Transverse colon (tissue), 4 donors: ENCODE measurements at places on chromosomes 12 and 14. TPM values are rescaled to one million over a fixed set of nuclear protein-coding genes. Genes with fewer than 3 reads are reported as not detected.
A peak's percentile ranks its signal among the peaks of the same experiment; 100 is the strongest.

DNA sequence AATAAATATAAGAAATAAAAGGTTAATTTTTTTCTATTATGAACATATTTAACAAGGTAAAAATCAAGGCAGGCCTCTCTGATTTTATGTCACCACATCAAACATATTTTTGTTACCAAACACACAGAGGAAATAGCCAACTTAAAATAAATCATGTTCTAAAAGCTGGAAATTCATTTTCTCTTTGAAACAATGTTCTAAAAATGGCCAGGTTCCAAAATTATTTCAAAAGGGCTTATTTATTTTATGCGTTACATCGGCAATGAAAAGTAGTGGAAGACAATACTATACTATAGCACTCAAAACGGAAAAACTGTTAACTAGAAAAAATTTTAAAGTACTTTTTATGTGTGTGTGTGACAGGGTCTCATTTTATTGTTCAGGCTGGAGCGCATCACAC is 24.0 kb upstream of the RASSF8 start:
- DNase-seq = no peak

- DNase-seq = no peak
These were observed 3.6 kb downstream of the NAP1L1 start for GRCh38 chr12:76080729-76081415.

DNA sequence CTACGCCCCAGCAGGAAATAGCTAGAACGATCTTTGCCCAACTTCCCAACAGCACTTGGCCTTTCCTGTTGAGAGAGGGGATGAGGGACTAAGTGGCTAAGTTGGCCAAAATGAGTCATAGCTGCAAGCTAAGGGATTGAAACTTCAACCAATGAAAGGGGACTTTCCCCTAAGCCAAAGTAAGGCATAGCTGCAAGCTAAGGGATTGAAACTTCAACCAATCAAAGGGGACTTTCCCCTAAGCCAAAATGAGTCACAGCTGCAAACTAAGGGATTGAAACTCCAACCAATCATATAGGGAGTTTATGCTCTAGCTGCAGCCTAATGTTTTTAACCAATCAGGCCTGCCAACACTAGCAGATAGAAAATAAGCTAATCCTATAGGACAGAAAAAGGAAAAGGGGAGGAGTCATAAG is 100.5 kb upstream of the SSTR1 start:
- no peak for DNase-seq

DNA sequence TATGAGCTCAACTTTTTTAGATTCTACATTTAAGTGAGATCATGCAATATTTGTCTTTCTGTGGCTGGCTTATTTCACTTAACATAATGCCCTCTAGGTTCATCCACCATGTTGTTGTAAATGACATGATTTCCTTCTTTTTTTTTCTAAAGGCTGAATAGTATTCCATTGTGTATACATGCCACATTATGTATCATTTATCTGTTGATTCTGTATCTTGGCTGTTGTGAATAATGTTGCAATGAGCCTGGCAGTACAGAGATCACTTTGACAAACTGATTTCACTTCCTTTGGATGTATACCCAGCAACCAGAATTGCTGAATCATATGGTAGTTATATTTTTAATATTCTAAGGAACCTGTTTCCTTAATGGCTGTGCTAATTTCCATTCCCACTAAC is 19.1 kb downstream of the FBXW8 start:
- no peak for DNase-seq

DNA sequence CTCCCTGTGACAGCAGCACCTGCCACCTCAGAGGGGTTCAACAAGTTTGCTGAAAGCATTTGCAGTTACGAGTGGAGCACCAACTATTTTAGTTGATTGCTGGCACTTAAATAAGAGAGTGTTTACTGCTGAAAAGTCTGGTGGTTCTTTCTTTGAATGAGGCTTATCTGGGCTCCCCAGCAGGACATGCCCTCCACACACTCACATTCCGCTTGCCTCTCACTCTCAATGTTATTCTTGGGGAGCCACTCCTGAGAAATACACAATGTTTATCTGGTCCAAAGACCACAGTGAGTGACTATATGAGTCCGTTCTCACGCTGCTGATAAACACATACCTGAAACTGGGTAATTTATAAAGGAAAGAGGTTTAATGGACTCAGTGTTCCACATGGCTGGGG is 31.9 kb downstream of the NT5DC3 start:
- no peak for DNase-seq

DNA sequence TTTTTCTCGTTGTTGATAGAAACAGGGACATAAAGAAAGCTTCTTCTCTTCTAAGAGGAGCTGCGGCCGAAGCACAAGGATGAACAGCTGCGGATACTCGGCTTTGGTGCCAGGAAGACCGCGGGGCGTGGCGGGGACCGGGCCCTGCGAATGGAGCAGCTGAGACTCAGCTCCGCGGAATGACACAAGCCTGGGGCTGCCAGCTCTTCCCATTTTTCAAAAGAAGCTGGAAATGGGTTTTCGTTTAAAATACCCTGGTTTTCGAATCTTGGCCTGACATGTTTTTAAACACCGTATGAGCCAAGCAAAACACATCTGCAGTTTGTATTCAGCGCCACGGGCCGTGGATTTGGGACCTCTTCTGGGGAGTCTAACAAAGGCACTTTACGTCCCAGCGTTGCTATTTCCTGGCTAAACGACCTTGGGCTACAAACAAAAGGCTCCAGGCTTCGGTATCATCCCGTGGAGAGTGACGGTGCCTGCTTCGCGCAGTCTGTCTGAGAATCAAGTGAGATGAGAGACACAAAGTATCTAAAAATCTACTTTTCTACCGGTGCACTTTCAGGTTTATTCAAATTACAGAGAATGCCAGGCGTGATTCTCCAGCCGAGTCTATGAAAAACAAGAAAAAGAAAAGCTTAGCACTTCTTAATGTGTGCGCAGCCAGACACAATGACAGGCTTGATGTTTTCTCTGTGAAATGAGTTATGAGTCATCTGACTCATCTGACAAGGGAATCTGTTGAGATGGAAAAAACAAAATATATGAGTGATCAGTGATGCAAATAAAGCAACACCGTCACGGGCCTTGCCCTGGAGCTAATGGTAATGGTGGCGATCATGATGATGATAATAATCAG is 114.0 kb upstream of the TMEM132D start:
- DNase-seq = no peak

- DNase-seq = no peak
These were observed 117.7 kb upstream of the GARIN2 start for GRCh38 chr14:67071506-67071905.

DNA sequence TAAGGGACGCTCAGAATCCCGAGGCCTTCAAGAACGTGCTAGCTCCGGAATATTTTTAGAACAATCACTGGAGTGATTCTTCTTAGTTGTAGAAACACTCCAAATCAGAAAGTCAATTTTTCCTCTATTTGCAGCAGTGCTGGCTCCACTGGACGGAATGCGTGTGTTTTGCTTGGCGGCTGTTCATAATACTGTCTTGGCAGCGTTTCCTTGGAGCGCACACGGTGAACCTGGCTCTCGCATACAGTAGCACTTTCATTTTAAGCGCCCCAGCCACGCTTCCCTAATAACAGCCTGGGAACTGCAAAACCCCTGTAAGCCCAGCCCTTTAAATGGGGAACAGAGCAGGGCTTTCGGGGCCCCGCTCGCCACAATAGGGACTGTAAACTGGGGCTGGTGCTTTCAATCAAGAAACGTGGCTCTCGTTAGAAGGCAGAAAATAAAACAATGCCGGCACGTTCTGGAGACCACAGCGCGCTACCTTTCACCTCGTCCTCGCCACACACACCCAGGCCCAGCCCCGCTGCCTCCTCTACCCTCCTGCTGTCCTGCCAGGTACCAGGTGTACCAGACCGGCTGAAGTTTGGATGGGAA is 79.9 kb downstream of the BCL11B start:
- peak; percentile 52 for DNase-seq

GRCh38 chr12:21541773-21542172 is 15.7 kb downstream of the SPX start:
- DNase-seq = no peak

- no peak for DNase-seq
These were observed 121.9 kb downstream of the DNAI7 start for GRCh38 chr12:25072906-25073650.

- no peak for DNase-seq
These were observed 425.7 kb upstream of the PRICKLE1 start for GRCh38 chr12:43015090-43015737.

DNA sequence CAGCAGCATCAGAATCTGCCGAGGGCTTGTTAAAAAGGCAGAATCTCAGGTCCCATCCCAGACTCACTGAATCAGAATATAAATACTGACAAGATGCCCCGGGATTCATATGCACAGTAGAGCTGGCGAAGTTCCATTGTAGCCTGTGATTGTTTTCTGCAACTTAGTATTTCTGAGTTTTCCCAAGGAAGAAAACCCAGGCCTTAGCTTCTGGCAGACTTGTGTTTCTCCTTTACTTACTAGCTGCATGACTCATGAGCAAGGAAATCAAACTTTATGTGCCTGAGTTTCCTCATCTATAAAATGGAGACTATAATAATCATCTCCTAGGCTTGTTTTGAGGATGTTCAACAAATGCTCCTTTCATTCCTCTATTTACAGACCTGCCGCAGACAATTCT is 278.5 kb upstream of the PLEKHG7 start:
- no peak for DNase-seq

GRCh38 chr14:103332143-103332919 is 1.7 kb upstream of the EIF5 start:
- no peak for DNase-seq

DNA sequence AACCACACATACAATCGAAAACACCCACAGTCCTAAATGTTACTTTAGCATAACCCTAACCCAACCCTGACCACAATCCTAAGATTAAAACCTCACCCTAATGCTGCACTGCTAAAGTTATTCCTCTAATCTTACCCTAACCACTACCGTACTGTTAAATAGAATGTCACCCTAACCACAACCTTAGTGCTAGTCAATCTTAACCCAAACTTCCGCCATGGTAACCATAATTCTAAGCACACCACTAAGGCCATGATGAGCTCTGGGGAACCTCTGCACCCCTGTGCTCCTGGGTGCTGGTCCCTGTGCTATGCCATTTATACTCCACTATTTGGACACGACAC is 38.0 kb downstream of the LTBP2 start:
- DNase-seq = no peak

GRCh38 chr12:31466768-31467167 is 124.2 kb downstream of the DENND5B start:
- DNase-seq = no peak

GRCh38 chr12:64756376-64756775 is 2.8 kb downstream of the GNS start:
- no peak for DNase-seq

DNA sequence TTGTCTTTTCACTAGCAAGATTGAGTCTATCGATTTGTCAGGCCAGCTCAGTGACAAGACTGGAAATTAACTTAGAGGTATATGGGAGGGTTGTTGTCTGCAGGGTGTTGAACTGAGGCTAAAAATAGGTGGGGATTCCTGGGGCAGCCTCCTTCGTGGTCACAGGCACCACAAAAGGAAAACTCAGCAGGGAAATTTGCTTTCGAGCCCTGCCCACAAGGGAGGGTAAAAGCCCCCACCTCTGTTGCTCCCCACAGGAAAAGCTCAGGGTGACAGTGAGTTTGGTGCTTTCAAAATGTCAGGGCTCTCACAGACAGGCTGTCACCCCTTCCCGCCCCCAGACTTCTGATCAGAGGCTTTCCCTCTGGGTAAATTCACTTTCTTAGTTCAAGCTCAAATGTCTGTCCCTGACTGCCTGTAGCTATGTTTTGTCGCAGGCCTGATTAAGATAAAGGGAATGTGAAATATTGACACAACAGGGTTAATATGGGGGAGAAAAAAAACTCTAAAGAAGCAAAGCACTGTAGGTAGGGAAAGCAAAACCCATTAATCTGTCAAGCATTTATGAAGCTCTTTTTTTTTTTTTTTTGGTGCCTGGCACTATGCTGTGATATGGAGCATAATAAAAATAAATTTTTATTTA is 11.7 kb upstream of the NFKBIA start:
- DNase-seq = peak; percentile 34

- no peak for DNase-seq
These were observed 49.2 kb upstream of the LTA4H start for GRCh38 chr12:96084624-96085023.

DNA sequence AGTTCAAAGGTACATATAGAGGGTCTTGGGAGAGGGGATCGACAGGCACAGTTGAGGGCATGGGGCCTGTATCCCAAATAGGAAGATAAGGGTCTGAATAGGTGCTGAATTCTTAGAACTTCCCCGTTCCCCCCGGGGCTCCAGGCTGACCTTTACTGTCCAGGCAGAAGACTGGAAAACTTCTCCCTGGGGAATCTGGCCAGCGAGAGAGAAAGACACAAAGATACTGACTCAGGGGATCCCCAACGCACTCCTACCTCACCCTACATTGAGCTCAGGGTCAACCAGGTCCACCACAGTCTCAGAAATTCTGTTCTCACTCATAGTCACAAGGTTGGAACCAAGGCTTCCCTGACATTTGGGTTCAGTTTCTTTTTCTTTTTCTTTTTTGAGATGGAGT is 46.2 kb downstream of the ACACB start:
- no peak for DNase-seq

- no peak for DNase-seq
These were observed 58.5 kb downstream of the WNK1 start for GRCh38 chr12:810671-811415.

GRCh38 chr14:59022144-59022543 is 166.3 kb upstream of the DAAM1 start:
- DNase-seq = no peak

DNA sequence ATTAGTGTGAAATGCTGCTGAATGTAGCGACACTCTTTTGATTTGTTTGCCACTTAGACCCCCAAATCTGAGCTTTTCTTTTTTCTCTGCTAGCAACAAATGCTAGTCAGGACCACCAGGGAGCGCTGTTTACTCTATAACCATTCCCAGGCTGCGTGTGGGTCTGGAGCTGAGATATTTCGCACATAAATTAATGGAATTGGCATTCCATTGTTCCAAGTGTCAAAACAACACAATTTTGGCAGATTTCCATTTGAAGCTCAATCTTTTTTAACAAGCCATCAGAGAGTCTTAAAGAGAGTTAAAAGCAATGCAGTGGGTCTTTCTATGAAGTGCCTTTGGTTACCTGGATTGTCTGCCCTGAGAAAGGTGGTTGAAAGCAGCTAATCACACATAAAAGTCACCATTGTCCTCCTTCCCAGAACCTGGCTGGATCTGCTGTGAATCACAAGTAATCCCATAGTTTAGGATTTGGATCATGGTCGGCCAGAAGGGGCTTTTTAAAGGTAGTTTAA is 7.4 kb upstream of the TMEM132C start:
- DNase-seq = no peak

GRCh38 chr12:70757830-70758493 is 120.7 kb upstream of the PTPRB start:
- no peak for DNase-seq

- DNase-seq = no peak
These were observed 131.4 kb upstream of the CCDC175 start for GRCh38 chr14:59707778-59708561.

- DNase-seq = no peak
These were observed 21.7 kb upstream of the DUSP6 start for GRCh38 chr12:89373763-89374572.

GZMH gene
- total RNA-seq = 1.9 TPM

ADAM21 gene
- not detected for total RNA-seq

TAS2R10 gene
- total RNA-seq = not detected

CYP27B1 gene
- 2.5 TPM for total RNA-seq

SPRYD3 gene
- total RNA-seq = 21.5 TPM

KRT6C gene
- total RNA-seq = 23.9 TPM

CNOT2 gene
- 36.8 TPM for total RNA-seq

IQSEC3 gene
- total RNA-seq = 0.27 TPM

OR6J1 gene
- total RNA-seq = not detected

TBC1D30 gene
- 0.37 TPM for total RNA-seq

KRT79 gene
- total RNA-seq = not detected

MFAP5 gene
- 16.9 TPM for total RNA-seq

KLHL33 gene
- not detected for total RNA-seq

PPP1R3E gene
- total RNA-seq = 10.5 TPM

HRK gene
- not detected for total RNA-seq

C14orf93 gene
- total RNA-seq = 17.1 TPM

RABGGTA gene
- total RNA-seq = 227 TPM
